ENCODE measurements at places on chromosomes 12 and 14. TPM values are rescaled to one million over a fixed set of nuclear protein-coding genes. Genes with fewer than 3 reads are reported as not detected.

AQP5 gene
- total RNA-seq: not detected

PLEKHD1 gene
- 0.14 TPM for total RNA-seq

DNA sequence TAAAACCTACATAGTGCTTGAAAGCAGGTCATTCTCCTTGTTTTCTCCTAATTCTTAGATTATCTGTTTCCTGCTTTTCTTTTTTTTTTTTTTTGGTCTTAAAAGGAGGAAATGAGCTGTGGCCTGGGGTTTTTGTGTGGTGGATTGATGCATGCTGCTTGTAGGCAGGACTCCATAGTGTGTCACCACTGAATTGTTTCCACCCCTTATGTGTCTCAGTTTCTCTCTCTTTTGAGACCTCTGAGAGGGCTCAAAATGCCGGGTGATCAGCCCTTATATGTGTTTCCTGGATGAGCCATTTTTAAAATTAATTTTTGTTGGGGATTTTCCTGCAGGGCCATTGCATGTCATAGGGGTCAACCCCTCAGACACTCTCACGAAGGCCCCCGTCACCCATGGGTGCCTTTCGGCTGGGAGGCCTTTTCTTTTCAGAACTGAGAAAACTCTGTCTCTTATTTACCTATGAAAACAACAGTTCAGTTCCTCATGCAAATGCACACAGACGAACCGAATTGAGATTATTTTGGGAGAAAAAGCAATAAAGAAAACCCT is 32.0 kb upstream of the LRRK2 start:
- no peak for DNase-seq

- no peak for DNase-seq
These were observed 238.1 kb downstream of the FOXN3 start for GRCh38 chr14:89178800-89179535.

Data from posterior vena cava (tissue), 2 donors.